Myocyte (in vitro differentiated cells): ENCODE measurements at places on chromosomes 13 and 19.

GRCh38 chr13:112062072-112062567 lies 4.8 kb upstream of the SOX1 start:
- DNase-seq = no peak

DNA sequence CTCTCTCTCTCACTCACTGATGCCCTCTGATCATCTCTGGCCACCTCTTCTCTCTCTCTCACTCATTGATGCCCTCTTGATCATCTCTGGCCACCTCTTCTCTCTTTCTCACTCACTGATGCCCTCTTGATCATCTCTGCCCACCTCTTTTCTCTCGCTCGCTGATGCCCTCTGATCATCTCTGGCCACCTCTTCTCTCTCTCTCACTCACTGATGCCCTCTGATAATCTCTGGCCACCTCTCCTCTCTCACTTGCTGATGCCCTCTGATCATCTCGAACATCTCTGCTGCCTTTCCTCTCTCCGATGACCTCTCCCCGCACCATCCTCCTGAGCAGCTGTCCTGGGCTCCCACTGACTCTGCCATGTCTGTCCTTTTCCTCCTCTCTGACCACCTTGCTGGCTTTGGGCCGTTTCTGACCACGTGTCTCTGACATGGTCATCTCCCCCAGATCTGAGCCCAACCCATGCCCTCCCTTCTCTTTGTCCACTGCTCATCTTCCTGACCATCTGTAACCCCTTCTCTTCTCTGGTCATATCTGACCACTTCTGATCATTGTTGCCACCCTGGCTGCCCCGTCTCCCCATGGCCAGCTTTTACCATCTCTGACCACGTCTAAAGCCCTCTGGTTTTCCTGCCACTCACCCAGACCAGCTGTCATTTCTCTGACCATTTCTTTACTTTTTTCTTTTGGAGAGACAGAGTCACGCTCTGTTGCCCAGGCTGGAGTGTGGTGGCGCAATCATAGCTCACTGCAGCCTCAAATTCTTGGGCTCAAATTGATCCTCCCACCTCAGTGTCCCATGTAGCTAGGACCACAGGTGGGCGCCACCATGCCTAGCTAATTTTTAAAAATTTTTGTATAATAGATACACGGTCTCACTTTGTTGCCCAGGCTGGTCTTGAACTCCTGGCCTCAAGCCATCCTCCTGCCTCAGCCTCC lies 2.4 kb downstream of the LRFN3 start:
- no peak for DNase-seq

- DNase-seq = no peak
These were observed 34.5 kb downstream of the MYO9B start for GRCh38 chr19:17109962-17110598.

- no peak for DNase-seq
These were observed 848.1 kb upstream of the SLITRK1 start for GRCh38 chr13:84730376-84730775.

- no peak for DNase-seq
These were observed 30.0 kb upstream of the ISYNA1 start for GRCh38 chr19:18467978-18468377.

GRCh38 chr19:9709305-9709704 lies 34.4 kb upstream of the ZNF562 start:
- peak; percentile 16 for DNase-seq

DNA sequence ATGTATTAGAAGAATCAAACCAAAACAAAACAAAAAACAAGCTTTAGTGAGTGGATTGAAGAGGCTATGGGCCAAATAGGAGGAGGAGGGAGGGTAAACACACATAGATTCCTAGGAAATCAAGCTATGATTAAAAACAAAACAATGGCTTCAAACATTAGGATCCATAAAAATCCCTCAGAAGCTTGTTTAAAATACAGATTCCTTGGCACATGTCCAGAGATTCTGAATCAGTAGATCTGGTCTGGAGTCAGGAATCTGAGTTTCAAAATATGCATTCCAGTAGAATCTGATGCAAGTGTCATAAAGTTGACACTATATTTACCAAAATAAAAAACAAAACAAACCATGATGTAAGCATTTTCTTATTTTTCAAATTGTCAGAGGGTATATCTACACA lies 692.8 kb upstream of the SGCG start:
- DNase-seq = peak; percentile 26

DNA sequence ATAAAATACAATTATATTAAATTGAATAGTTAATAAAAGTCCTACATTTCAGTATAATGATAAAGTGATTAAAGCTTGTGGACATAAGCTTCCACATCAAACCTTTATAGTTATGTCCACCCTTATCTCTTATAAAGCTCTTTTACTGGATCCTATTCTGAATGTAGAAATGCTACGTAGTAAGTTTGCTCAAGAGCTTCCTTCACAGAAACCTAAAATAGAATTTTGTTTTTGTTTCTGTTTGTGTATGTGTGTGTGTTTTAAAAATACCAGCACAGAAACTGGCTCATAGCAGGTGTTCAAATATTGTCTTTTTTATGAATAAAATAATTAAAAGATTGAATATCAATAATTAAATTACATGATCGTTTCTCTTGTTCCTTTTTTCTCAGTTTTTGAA lies 21.0 kb upstream of the UFM1 start:
- no peak for DNase-seq

GRCh38 chr19:54606230-54606629 lies 12.8 kb downstream of the LILRA1 start:
- no peak for DNase-seq

DNA sequence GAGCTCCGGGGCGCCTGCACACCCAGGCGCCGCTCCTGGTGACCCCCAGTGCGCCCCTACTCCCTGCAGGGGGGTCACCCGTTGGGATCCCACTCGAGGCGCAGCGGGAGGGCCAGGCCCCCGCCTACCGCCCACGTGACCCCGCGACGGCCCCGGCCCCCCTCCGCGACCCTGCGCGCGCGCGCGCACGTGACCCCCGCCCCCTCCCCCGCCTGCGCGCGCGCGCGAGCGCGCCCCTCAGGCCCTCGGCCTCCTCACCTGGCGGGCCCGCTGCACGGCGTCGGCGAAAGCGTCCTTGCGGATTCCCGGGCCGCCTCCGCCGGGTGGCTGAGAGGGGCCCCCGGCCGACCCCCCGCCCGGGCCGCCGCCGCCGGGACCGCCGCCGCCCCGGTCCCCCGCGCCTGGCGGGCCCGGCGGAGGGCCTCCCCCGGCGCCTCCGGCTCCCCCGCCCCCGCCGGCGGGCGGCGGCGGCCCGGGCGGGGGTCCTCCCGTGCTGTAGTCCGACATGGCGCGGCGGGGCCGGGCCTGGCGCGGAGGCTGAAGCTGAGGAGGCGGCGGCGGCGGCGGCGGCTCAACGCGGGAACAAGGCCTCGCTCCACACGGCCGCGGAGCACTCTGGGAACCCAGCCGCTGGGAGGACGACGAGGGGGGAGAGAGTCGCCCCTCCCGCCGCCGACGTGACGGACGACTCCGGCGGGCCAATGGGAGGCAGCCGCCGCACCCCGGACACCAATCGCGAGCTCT lies at the start of gene KHSRP:
Gene KHSRP (minus strand): TSS at position 617 of the 744 bp plus-strand sequence. CDS start 110 bp downstream, at position 507.
- DNase-seq = no peak

- DNase-seq = no peak
These were observed 766.1 kb upstream of the GPC6 start for GRCh38 chr13:92460479-92460878.

DNA sequence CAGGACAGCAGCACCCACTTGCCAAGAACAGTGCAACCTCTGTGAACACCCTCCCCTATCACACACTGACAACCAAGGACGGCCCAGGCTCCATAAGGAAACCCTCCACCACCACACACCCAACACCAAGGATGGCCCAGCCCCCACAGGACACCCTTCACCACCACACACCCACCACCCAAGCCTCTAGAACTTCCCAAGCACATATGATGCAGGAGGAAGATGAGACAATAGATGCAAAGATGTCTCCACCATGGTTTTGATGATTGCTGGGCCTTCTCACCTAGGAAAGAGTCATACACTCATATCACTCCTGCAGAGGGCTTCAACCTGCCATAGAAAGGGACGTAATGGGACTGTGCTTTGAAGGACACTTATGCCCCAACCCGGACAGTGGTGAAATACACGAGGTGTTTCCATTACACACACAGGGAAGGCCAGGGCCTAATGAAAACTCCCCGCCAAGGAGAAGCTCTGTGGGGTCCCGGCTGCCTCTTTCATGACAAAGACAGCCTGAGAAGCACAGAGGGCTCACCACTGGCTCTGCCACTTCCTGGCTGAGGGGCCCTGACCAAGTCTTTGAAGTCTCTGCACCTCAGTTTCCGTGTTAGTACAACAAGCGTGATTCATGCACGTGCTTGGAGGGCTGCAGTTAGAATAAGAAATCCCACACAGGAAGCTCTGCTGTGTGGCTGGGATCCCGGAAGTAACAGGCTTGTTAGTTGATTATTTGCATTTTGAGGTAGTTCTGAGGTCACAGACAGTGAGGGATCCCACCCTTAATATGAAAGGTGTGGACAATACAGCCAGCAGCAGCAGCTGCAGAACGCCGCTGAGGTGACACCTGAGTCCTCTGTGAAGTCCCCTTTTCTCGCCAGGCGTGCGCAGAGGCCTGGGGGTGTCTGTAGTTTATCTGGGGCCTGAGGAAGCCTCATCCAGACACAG lies 61.9 kb upstream of the ATP12A start:
- DNase-seq = no peak

DNA sequence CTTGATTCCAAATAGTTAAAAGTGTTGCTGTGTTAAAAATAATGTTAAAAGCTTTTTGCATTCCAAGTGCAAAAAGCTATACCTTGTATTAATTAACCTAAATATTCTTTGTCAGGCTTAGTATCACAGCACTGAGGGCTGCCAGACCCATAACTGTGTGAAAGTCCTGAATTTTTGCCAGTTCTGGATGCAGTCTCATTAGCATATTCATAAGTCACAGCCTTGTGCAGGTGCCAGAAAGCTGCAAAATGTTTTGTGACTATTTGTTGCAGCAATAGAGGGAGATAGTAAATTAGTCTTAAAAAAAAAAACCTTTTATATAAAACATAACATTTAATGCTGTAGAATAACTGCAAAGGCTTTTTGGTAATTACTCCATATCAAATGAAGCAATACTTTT lies 56.6 kb downstream of the SLITRK1 start:
- no peak for DNase-seq

GRCh38 chr19:16039545-16039944 lies 36.8 kb upstream of the TPM4 start:
- DNase-seq = no peak

DNA sequence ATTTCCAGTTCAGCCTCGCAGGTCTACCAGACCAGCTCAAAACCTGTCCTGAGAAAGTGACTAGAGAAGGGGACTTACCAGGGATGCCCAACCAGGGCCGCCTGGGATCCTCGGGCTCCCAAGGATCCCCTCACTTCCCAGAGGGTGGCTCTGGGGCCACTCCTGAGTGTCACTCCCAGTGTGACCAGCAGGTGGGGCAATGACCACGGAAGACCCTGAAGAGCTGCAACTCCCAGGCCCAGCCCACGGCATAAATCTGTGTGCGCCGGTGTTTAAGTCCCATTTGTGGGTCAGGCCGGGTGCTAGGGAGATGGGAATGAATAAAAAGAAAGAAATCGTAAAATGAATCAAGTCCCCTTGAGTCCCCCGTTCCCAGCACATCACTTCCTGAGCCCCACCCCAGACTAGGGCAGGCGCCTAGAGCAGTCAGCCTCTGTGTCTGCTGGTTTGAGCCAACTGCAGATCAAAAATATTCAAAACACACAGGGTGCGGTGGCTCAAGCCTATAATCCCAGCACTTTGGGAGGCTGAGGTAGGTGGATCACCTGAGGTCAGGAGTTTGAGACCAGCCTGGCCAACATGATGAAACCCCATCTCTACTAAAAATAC lies 10.7 kb downstream of the PTGIR start:
- DNase-seq = peak; percentile 83

- DNase-seq = no peak
These were observed 11.4 kb upstream of the ZNF724 start for GRCh38 chr19:23261496-23262020.
